ENCODE measurements at places on chromosomes 5 and 9.

DNA sequence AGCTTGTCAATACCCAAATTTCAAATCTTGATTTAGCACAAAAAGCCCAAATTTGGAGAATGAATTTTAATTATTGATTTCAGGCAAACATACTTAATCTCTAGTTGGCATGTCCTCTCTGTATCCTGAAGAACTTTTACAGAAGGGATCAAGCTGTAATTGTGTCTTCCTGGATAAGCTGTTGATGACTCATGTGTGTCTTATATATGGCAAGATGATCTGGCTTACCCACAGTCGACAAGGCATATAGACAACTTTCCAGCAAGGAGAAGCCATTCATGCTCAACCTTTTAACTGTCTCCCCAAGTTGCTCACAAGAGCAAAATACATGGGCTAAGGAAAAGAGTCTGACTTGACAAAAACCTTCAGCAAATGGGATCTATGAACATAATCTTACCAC is 112.5 kb upstream of the SLCO6A1 start:
- DNase-seq, result no peak

DNA sequence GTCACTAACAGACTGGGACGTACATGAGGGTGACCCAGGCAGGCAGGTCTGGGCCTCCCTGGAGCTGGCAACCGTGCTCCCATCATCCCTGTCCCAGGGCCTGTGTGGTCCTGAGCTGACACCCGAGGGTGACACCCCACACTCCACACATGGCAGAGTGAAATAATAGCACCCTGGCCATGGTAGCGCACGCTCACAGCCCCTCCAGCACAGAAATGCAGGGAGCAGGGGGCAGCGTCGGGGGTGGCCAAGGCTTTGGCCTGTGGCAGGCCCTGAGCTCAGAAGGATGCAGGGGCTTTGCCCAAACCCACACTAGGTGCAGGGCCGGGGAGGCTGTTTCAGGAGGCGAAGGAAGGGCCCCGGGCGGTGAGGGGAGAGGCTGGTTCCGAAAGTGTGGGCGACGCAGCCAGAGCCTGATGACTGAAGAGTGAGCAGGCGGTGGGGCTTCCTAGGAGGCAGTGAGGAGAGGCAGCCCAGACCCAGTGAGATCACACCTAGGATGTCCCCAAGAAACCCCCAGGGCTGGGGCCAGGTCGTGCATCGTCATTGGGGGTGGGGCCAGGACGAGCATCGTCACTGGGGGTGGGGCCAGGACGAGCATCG is 12.9 kb downstream of the OR2V2 start:
- no peak for DNase-seq

GRCh38 chr5:139650031-139650688 is 2.0 kb downstream of the CXXC5 start:
- DNase-seq, result no peak

DNA sequence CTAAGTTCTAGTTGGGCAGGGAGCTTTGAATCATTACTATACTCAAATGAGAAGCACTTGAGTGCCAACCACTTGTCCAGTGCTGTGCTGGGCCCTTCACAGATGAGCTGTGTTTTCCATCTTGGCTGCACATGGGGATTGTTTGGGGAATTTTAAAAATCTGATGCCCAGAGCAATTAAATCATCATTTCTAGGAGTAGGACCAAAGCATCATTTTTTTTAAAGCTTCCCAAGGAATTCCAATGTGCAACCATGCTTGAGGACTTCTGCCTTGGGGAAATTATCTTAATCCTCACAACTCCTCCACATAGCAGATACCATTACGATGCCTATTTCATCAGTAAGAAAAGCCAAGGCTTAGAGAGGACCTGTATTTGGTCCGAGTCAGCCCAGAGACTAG is 131.4 kb downstream of the TMEM174 start:
- no peak for DNase-seq

- DNase-seq, result no peak
Measured at GRCh38 chr5:78587081-78587774, 61.3 kb downstream of the LHFPL2 start.
